Thymus (tissue), 14 donors: ENCODE measurements at places on chromosomes 5 and 9. TPM values are rescaled to one million over a fixed set of nuclear protein-coding genes. Genes with fewer than 3 reads are reported as not detected.

The GABRA6 gene
- polyA plus RNA-seq, result not detected

The CAMK2A gene
- polyA plus RNA-seq, result 0.39 TPM

The ADRB2 gene
- polyA plus RNA-seq, result 1.9 TPM

The GPR107 gene
- polyA plus RNA-seq, result 10.7 TPM

The RELL2 gene
- 20.8 TPM for polyA plus RNA-seq

The CBY3 gene
- polyA plus RNA-seq, result 0.07 TPM

The CTSV gene
- polyA plus RNA-seq, result 1,344 TPM

The GABRA1 gene
- 0.66 TPM for polyA plus RNA-seq

The RETREG1 gene
- polyA plus RNA-seq, result 34.1 TPM

The RNF183 gene
- polyA plus RNA-seq, result 0.46 TPM

The ZFP37 gene
- polyA plus RNA-seq, result 2.4 TPM

The KCNV2 gene
- not detected for polyA plus RNA-seq
